ENCODE measurements at places on chromosomes 7 and 10. TPM values are rescaled to one million over a fixed set of nuclear protein-coding genes. Genes with fewer than 3 reads are reported as not detected.

The ZP3 gene
- 1.7 TPM for total RNA-seq

The KIAA1549 gene
- 4.8 TPM for total RNA-seq

The CFAP58 gene
- total RNA-seq, result 0.53 TPM

The FAM131B gene
- 20.1 TPM for total RNA-seq

DNA sequence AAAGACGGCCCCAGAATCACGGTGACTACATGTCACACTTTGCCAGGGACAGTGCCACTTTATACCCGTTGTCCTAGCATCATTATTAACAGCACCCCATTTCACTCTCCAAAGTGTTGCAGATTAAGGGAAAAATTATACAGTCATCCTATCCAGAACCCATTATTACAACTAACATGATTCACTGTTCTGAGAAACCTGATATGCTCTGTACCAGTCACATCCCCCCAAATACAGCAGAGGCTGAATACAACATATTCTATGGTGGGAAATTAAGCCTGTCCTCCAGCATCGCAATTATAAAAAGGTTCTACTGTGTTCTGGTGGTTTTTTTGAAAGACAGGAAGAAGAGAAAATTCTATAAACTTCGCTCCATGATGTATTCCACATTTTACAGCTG lies 162.1 kb downstream of the JAZF1 start:
- no peak overlapping the region for H3K27ac ChIP-seq
- peaks cover 3% of the 10 kb centered on the region for H3K4me1 ChIP-seq
- no peak for DNase-seq
- no peaks in the 10 kb centered on the region for H3K27me3 ChIP-seq
- H3K36me3 ChIP-seq, result no peaks in the 10 kb centered on the region
- no peak overlapping the region for H3K4me3 ChIP-seq

- no peaks in the 10 kb centered on the region for H3K36me3 ChIP-seq
- H3K4me1 ChIP-seq, result no peaks in the 10 kb centered on the region
- no peak for DNase-seq
- H3K27me3 ChIP-seq, result no peaks in the 10 kb centered on the region
- H3K4me3 ChIP-seq, result no peak overlapping the region
- H3K27ac ChIP-seq, result no peak overlapping the region
Measured at GRCh38 chr7:149440222-149440621, 20.6 kb downstream of the ZNF777 start.

DNA sequence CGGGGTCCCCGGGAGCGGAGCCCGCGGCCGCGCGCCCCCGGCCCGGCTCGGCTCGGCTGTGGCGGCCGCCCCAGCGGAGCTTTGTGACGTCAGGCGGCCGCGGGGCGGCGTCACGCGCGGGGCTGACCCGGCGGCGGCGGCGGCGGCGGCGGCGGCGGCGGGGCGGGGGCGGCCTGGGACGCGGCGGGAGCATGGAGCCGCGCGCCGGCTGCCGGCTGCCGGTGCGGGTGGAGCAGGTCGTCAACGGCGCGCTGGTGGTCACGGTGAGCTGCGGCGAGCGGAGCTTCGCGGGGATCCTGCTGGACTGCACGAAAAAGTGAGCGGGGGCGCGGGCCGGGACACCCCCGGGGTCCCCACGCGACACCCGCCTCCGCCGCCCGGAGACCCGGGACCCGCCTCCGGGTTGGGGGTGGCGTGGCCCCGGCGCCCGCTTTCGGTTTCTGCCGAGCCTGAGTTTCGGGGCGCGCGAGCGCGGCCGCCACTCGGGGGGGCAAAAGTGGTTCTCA lies at the start of gene PWWP2B:
Gene PWWP2B (plus strand): TSS at position 165 of the 506 bp plus-strand sequence. CDS start 27 bp downstream, at position 192.
- peaks cover 55% of the 10 kb centered on the region for H3K27me3 ChIP-seq
- no peak within 1 kb of the TSS for H3K27ac ChIP-seq
- H3K4me3 ChIP-seq, result peak within 1 kb of the TSS; percentile 70
- DNase-seq, result peak; percentile 70

- no peaks in the 10 kb centered on the region for H3K36me3 ChIP-seq
- DNase-seq, result peak; percentile 75
- peaks cover 100% of the 10 kb centered on the region for H3K27me3 ChIP-seq
- peak overlapping the region; percentile 19 for H3K4me3 ChIP-seq
Measured at GRCh38 chr10:23190872-23191763, 994 bp upstream of the PTF1A start.

- no peak overlapping the region for H3K4me3 ChIP-seq
- H3K4me1 ChIP-seq, result no peaks in the 10 kb centered on the region
- no peak overlapping the region for H3K27ac ChIP-seq
- no peaks in the 10 kb centered on the region for H3K27me3 ChIP-seq
Measured at GRCh38 chr7:51244885-51245284, 71.7 kb downstream of the COBL start.

DNA sequence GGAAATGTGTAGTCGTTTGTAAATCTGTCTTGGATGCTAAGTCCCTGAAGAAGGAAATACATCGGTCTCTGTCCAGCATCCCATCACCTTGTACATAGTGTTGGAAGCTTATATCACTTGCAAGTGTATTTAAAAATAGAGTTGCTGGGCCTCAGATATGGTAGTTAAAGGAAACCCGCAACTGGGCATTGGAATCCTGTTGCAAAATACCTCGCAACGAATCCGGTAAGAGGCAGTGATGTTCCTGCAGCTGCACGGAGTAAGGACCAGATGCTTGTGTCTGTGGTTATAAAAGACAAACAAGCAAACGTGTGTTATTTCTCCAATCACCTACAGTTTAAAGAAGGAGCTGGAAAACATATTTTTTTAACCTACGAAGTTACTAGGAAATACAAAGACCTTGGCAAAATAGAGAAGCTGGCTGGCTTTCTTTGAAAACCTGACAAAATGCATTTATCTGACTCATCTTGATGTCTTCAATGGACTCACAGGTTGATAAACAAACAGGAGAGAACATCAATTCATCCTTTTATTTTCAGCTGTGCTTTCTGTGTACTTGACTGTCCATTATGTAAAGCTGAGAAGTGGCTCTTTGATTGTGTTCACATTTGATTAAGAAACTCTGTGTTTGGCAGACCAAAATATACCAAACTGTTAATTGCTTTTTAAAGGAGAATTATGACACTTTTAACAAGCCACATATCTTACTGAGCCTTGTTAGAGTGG lies 326.4 kb downstream of the SFMBT2 start:
- H3K27me3 ChIP-seq, result no peaks in the 10 kb centered on the region
- no peak for DNase-seq
- H3K4me1 ChIP-seq, result peaks cover 25% of the 10 kb centered on the region
- H3K27ac ChIP-seq, result no peak overlapping the region

DNA sequence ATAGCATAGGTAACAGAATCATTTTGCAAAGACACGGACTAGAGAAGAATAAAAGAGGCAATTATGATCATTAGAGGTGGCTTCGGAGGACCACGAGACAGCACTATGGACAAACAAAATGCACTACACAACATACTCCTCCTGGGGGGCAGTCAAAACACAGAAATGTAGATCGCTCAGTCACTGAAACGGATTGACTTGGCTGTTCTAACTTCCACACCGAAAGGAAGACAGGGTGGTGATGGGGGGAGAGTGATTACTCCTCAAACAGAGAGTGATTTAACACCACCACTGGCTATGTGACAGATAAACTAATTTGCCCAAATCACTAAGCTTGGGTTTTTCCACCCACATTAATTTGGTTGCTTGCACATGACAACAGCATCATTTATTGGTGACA lies 14.1 kb upstream of the PPA1 start:
- no peak overlapping the region for H3K27ac ChIP-seq
- H3K4me1 ChIP-seq, result no peaks in the 10 kb centered on the region
- no peak for DNase-seq
- H3K4me3 ChIP-seq, result no peak overlapping the region

GRCh38 chr10:49735848-49736563 lies 26.1 kb downstream of the OGDHL start:
- no peaks in the 10 kb centered on the region for H3K36me3 ChIP-seq
- no peak for DNase-seq

DNA sequence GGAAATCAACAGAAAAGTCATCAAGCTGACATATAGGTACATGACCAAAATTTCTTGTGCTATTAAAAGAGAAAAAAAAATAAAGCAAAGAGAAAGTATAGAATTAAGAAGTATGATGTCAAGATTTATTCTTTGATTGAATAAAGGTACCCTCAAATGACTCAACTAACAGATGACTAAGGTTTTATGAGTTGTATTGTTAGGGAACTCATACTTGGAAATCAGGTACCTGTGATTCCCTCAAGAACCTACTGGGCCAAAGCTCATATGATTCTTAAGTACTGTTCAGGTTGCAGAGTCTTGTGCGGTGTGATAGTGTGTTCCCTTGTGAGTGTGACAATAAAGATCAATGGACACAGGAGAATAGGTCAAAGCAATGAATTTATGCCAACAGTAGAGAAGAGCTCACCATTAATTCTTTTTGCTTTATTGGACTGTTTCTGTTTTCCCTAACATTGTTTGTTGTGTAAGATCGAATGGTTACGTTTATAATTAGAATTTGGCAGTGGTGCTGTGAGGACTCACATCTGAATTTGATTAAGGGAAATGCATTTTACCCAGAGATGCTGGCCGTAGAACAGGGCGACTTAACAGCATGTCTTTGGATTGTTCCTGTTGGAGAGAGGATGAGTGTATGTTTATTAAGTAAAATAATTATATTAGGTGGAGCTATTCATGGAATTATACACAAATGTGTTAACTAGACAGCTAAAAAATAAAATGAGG lies 293.2 kb upstream of the SEMA3D start:
- DNase-seq, result no peak
- H3K4me1 ChIP-seq, result no peaks in the 10 kb centered on the region
- H3K36me3 ChIP-seq, result no peaks in the 10 kb centered on the region
- no peak overlapping the region for H3K27ac ChIP-seq
- H3K4me3 ChIP-seq, result no peak overlapping the region

- no peak overlapping the region for H3K4me3 ChIP-seq
- no peaks in the 10 kb centered on the region for H3K27me3 ChIP-seq
- H3K27ac ChIP-seq, result no peak overlapping the region
- no peaks in the 10 kb centered on the region for H3K4me1 ChIP-seq
- no peaks in the 10 kb centered on the region for H3K36me3 ChIP-seq
Measured at GRCh38 chr7:46580766-46581165, 659.7 kb upstream of the IGFBP3 start.

DNA sequence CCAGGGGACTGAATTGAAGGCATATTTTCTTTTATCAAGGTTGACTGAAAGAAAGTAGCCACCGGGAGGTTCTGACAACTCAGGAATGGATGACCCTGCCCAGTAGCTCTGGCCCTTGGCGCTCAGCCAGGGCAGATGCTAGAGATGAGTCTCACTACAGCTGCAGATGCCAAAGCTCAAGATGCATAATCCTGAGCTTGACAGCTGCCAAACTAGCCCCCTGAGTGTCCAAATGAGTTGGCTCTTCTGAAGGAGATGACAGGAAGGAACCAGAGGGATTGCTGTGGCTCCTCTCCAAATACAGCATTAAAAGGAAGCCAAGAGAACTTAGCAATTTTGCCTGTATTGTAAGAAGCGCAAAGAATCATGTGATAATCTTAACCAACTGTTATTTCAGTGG lies 78.4 kb downstream of the NXPH1 start:
- no peaks in the 10 kb centered on the region for H3K36me3 ChIP-seq
- H3K4me3 ChIP-seq, result no peak overlapping the region
- DNase-seq, result no peak
- H3K4me1 ChIP-seq, result peaks cover 12% of the 10 kb centered on the region
- no peaks in the 10 kb centered on the region for H3K27me3 ChIP-seq

GRCh38 chr10:78627254-78627795 lies 441.4 kb upstream of the ZMIZ1 start:
- no peaks in the 10 kb centered on the region for H3K36me3 ChIP-seq
- peaks cover 56% of the 10 kb centered on the region for H3K27me3 ChIP-seq
- H3K4me1 ChIP-seq, result peaks cover 12% of the 10 kb centered on the region
- DNase-seq, result no peak
- H3K27ac ChIP-seq, result no peak overlapping the region
